DMS79 treated with DMSO at 0.1 percent for 48 hours (cell line): ENCODE measurements at places on chromosomes 3 and 15.

GRCh38 chr3:21484057-21484827 is 266.8 kb downstream of the ZNF385D start:
- DNase-seq, result no peak

GRCh38 chr3:158103887-158104327 is 2.3 kb downstream of the SHOX2 start:
- DNase-seq, result no peak

DNA sequence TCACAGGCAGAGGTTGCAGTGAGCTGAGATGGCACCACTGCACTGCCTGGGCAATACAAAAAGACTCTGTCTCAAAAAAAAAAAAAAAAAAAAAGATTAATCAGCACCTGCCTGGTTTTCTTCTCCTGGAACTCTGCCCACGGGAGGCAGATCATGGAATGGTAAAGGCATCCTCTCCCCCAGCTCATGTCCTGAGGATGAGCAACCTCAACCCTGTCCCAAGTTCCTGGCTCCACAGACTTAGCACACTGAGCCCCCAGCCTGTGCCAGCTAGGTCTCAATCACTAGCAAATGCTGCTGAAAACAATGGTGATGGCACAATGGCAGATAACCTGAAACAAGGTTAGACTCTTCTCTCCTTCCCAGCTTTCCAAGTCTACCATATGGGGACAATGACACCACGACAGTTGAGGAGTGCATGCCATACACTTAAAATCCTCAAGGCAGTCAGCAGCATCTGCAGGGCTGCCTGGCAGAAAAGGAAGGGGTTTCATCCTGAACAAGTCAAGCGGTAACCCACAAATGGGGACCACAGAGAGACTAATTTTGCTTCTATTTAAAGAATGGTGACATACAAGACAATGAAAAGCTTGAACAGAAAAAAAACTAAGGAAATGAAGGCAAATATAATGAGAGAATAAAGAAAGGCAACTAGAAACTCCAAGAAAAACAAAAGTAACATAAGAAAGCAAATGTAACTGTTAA is 4.8 kb downstream of the CLN6 start:
- no peak for DNase-seq

DNA sequence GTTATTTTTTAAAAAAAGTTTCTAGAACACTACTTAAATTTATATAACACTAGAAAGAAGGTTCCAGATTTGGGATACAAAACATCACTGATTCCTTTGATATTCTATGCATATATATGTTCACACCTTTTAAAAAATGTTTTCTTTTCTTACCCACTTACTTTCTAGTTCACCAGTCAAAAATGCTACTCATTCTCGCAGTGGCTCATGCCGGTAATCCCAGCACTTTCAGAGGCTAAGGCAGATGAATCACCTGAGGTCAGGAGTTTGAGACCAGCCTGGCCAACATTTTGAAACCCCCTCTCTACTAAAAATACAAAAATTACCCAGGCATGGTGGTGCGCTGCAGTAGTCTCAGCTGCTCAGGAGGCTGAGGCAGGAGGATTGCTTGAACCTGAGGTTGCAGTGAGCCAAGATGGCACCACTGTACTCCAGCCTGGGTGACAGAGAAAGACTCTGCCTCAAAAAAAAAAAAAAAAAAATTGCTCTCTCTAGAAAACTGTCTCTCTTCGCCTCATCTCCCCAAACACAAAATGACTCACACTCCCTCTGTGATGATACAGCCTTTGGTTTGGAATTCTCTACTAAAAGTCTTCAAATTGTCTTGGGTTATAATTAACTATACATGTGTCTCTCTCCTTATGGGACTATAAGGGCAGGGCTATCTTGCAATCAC is 52.6 kb upstream of the TGFBR2 start:
- DNase-seq, result no peak

- DNase-seq, result no peak
Observed at GRCh38 chr15:84949043-84949442, 32.6 kb upstream of the PDE8A start.

GRCh38 chr3:182746959-182747358 is 46.3 kb upstream of the ATP11B start:
- no peak for DNase-seq

GRCh38 chr3:63662500-63662899 is 10.0 kb downstream of the SNTN start:
- no peak for DNase-seq

GRCh38 chr15:66654361-66654738 is 47.7 kb upstream of the SMAD6 start:
- no peak for DNase-seq

DNA sequence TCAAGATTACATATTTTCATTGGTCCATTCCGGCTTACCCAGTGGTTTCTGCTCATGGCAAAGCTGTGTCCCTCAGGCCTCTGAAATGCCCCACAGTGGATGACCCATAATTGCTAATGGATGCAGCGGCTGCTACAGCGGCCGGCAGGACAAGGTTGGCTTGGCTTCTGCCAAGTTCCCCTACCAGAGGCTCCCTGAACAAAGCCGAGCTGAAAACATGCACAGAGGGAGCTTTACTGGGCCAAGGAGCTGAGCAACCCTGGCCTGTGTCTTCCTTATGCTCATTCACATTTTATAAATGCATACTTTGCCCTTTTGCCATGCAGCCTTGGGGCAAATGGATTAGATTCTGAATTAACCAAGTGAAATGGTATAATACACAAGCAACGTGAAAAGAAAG is 150.5 kb downstream of the NTRK3 start:
- no peak for DNase-seq

DNA sequence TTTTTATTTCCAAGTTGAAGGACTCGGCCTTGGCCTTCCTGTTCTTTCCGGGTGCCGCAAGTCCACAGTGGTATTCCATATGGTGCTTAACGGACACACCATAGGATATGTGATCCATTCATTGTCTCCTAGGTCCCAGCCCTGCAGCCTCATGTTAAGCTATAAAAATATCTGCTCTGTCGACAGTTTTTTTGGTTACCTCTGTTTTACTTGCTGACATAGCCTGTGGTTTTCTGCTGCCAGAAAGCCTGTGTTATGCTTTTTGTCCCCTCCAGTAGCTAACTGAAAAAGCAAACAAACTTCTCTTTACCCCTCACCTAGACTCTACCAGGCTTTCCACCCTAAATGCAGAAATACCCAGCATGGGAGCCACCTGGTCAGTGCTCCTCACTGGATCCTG is 5.3 kb downstream of the INAFM2 start:
- DNase-seq, result no peak

GRCh38 chr15:69758810-69759790 is 306.5 kb downstream of the RPLP1 start:
- no peak for DNase-seq

GRCh38 chr3:196251918-196252317 is 35.6 kb downstream of the SLC51A start:
- DNase-seq, result no peak

DNA sequence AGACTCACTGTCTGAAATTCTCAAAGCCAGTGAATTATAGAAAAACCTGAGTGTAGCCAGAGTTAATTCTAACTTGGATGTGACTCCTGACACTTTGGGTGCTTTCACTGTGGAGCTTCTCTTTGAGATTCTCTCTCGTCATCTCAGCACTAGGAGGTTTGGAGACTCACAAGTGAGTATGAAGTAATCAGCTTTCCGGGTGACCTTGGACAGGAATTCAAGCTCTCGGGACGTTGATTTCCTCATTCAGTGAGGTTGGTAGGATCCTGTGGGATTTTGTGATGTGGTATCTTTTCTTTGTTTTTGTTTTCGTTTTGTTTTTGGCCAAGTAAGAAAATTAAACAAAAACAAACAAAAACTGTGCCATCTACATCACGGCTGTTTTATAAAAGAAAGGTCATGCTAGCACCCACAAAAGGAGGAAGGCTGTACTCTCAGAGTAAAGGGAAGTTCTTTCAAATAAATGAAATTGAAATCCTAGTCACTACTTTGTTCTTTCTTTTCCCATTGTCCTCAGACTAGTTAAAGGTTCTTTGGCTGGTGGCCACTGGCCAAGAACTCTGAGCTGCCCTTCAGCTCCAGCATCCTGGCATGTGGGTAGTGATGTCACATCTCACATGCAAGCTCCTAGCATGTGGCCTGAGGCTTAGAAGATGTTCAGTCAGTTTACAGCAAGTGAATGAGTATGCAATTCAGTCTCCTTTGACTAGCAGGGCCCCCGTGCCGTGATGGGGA is 263.3 kb upstream of the TPM1 start:
- no peak for DNase-seq
